HL-60 (cell line): ENCODE measurements at places on chromosomes 3 and 15.
A peak's percentile ranks its signal among the peaks of the same experiment; 100 is the strongest.

DNA sequence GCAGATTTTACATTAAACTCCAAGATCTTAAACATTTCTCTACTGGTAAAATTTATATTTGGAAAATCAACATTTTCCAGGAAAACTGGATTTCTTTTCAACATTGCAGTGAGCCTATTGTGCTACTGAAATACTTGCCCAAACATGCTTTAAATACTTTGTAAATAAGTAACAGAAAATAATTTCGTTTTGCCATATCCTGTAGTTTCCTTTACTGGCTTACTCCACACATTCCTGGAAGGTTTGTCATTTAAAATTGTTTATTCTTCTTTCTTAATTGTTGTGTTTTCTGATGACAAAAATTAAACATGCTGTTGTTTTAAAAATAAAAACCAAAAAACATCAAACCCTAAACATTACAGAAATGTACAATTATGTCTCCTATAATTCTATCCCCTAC is 22.0 kb downstream of the ACAD11 start:
- no peak for DNase-seq

DNA sequence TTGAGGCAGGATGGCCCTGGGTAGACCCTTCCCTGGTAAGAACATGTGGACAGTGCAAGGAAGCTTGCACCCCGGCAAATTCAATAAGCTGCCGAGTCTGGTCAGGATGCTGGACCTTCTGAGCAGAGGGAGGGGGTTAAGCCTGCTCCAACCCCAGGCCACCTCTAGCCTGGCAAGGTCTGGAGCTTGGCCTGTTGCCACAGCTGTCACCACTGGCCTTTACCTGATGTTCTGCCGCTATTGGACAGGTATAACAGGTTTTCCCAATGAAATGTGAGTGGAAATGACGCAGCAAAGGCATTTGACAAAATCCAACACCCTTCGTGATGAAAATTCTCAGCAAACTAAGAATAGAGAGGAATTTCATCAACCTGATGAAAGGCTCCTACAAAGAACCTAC is 699 bp upstream of the MESP1 start:
- DNase-seq, result no peak

DNA sequence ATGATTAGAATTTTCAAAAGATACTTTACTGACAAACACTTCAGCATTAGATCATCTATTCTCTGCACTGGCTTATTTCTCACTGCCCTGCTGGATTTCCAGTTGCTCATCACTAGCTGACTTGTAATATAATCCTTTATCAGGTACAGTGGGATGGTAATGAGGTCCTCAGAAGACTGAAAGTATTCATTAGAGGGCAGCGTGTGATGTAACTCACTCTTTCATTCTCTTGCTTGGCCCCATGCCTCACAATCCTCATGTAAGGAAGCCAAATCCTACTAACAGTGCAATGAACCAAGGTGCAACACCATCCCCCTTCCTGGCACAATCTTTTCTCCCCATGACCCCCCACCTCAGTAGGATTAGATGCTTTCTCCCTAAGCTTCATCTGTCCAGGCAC is 289.9 kb downstream of the CTNNB1 start:
- DNase-seq, result no peak

GRCh38 chr3:180049391-180049790 is 12.7 kb upstream of the PEX5L start:
- no peak for DNase-seq

- no peak for DNase-seq
Measured at GRCh38 chr15:52709187-52709981, 30.2 kb upstream of the ATOSA start.

DNA sequence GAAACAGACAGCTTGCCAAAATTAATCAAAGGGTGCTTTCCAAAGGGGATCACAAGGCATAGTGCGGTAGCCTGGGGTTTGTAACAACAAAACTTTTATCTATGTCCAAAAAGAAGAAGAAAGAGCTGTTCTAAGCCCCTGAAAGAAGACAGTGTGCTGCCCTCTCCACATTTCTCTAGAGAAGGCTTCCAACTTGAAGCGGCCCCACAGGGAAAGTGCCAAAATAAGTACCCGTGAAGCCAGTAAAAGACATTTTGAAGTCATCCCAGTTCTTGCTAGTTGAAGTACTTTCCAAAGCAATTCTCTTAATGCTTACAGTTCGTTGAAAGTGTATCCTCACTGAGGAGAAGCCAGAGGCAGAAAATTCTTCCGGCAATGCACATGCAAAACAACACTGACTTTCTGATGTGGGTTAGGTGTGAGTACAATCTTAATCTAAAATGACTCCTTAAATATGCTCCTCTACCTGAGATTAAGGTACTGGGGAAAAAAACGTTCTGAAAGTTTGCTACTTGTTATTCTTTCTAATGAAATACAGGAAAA is 21.3 kb downstream of the GPR15 start:
- no peak for DNase-seq

DNA sequence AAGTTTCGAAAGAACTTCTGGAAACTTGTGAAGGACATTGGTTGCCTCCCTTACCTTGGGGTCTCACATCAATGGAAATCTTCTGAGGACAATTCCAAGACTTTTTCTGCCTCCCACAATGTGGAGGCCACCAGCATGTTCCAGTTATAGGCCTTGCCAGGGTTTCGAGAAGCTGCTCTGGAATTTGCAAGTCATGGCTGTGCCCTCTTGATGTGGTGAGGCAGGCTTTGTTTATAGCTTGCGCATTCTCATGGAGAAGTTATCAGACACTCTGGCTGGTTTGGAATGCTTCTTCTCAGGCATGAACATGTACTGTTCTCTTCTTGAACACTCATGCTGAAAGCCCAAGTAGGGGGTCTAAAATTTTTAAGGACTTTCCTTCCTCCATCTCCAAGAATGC is 4.1 kb downstream of the CXCR6 start:
- DNase-seq, result no peak

DNA sequence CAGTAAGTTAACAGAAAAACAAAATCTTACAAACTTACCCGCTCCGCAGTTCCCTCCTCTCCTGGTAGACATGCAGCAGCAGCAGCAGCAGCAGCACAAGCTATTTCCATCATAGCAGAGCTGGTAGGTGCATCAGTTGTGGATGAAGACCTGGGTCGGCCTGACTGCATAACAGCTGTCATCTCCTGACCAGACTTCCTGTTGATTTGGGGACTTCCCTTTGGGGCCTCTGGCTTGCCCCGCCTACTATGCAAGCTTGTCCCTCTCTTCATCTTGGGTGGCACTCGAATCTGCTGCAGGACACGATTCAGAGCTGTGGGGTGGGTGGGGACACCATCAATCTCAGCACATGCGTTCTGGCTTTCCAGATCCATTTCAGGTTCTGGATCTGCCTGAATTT is 65.7 kb downstream of the TMCC1 start:
- DNase-seq, result peak; percentile 10

GRCh38 chr3:32237670-32238452 is 619 bp upstream of the CMTM8 start:
- DNase-seq, result no peak

DNA sequence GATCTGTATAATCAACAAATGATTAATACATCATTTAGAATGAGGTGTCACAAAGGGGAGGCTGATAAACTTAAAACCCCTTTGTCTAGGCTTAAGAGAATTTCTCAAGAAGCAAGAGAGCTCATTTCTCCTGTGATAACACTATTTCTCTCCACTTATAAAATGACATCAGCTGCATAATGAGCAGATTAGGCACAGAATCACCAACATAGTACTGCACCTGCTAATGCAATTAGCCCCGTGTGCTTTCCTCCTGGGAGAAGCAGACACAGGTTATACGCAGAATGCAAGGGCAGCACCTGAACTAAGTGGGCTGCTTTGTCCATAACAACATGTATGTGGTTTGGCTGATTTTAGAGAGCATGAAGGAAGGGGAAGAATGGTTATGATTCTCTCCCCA is 515.3 kb upstream of the CFAP20DC start:
- DNase-seq, result no peak

GRCh38 chr15:91408476-91409076 is 308.5 kb downstream of the SV2B start:
- DNase-seq, result no peak

DNA sequence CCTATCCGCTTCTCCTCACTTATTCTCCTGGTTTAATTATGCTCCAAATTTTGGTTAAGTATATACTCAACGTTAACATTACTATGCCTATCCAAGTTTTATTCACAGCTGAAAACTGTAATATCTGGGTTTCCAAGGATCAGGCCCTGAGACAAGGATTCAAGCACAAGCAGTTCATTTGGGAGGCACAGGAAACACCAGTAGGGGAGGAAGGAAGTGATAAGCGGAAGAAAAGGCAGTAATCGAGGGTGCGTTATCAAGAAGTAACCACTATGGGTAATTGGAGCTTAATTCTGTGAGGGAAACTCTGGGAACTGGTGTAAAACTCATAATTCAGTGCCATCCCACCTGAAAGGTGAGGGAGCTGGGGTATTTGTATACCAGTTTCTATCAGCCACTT is 120.3 kb downstream of the KCNAB1 start:
- DNase-seq, result no peak

DNA sequence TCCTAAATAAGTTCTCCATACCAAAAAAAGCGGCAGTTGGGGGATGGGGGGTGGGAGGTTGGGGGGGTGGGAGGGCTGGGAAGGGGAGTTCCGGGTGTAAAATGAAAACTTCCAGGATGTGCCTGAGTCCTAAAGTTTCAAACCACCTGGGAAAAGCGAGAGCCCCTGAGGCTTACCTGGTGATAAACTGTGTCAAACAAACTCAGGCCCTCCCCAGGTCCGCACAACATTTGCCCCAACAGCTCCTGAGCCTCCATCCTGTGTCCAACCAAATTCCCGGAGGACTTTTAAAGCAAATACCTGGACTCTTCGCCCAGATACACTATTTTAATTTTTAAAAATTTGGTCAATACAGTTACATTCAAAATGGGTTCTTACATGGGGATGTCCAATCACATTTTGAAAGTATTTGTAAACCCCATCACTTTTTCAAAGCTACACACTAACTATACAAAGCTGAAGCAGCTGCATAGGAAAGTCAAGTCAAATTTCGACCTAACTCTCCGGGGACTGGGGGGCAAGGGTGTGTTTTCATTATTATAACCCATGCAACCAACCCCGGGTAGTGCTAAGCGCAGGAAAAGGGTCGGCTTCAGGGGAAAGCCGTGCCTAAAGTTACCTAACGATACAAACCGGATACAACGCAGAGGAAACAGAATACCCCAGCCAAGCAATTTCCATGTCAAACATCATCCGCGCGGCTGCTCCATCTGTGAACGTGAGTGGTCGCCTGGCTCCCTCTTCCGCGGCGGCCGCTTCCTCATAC is 685 bp upstream of the FOXB1 start:
- DNase-seq, result no peak

GRCh38 chr3:42369304-42369703 is 41.1 kb downstream of the LYZL4 start:
- peak; percentile 29 for DNase-seq

GRCh38 chr15:69724333-69724732 is 271.7 kb downstream of the RPLP1 start:
- DNase-seq, result no peak
